ENCODE measurements at places on chromosomes 1 and 21.
A peak's percentile ranks its signal among the peaks of the same experiment; 100 is the strongest.

GRCh38 chr21:41375875-41376274 is 14.0 kb downstream of the MX2 start:
- no peak for DNase-seq

GRCh38 chr1:34262921-34263320 is 86.2 kb downstream of the C1orf94 start:
- DNase-seq, result no peak

DNA sequence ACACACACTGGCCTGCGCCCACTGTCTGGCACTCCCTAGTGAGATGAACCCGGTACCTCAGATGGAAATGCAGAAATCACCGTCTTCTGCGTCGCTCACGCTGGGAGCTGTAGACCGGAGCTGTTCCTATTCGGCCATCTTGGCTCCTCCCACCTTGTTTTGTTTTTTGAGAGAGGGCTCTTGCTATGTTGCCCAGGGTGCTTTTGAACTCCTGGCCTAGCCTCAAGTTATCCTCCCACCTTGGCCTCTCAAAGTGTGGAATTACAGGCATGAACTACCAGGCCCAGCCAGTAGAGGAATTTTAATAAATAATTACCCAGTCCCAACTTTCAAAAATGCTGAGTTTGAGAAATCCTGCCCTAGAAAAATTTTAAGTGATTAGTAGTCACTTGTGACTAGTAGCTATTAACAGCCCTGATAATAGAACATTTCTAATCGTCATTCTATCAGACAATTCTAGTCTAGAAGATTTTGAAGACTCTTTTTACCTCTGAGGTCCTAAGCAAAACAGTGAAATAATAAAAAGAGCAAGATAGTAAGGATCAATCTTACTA is 30.9 kb upstream of the SLC35D1 start:
- no peak for DNase-seq

DNA sequence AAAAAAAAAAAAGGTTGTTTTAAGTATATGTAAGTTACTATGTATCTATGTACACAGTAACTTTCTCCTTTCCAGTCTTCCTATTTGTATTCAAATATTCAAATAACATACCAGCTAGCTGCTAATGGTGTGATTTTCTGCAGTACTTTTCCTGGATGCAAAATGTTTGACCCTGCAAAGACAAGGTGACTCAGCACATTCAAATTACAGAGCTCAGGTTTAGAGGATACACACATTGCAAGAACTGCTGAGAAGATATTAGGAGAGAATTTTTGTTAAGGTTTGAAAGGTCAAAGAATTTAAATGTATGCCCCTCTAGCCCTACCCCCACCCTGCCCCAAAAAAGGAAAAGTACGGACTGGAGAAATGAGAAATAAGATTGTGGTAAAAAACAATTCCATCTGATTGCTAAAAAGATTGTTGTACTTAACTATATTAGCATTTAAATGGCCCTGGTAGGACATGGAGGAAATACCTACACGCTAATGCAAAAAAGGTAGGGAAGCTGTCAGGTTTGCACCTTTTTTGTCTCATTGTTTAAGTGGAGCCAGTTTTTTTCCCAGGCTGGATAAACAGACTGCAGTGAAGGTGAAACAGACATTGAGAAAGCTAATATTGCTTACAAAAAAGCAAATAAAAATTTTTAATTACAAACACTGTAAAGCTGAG is 45.6 kb downstream of the ZNF281 start:
- no peak for DNase-seq

DNA sequence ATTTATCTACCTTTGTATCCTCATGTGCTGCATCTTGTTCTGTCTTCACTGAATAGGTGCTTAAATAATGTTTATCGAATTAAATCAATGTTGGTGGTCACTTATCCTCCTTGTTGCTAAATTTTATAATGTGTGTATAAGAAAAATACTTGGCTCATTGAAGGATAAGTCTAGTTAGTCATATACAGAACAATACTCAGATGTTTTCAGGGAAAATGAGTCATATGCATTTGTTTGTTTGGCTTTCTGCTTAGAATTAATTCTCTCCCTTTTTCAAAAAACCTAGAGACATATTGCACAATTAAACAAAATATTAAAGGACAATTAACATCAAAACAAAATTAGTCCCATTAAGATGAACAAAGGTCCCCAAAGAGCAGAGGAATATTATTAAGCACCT is 89.0 kb downstream of the UBE2U start:
- DNase-seq, result no peak

DNA sequence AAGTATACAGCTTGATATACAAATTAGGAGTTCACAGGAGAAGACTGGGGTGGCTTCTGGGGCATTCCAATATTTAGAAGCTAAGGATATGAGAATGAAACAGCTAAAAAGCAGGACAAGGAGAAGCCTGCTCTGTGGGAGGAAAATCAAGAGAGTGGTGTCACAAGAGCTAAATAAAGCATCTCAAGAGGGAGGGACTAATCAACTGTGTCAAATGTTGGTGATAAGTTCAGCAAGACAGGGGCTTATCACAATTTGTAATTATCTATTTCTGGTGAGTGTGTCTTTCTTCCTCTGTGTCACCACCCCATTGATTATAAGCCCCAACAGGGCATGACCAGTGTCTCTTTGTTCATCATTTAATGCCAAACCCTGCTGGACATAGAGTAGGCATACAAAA is 295.8 kb upstream of the DUSP10 start:
- no peak for DNase-seq

GRCh38 chr1:203342192-203342940 is 8.6 kb downstream of the FMOD start:
- peak; percentile 43 for DNase-seq

- DNase-seq, result no peak
These were observed 88.1 kb upstream of the RUNX3 start for GRCh38 chr1:25018110-25018735.

DNA sequence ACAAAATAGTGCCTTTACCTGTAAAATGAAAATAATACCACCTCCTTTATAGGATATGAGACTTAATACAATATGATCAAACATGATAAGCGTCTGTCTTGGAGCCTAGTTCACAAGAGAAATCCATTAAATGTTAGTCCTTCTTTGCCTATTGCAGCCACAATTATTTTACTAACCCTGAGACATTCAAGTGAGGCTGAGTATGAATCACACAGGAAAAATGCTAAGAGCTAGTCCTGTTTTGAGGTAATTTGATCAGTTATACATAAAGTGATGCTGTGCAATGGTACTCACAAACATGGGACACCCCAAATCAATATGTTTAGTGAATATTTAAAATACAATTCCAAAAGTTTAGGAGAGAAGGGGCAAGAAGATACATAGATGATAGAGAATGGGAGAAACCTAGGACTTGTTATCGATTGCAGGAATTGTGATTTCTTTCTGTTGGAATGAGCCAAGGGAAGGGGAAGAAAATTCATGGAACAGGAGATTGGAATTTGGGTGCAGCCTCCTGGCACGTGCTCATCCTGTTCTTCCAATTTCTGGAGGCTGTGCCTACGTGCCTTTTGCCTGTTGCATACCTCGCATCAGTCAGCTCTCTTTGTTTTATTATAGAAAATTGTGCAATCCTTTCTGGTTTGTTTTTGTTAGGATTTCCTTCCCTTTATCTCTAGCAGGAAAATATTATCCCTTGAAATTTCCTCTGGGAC is 39.9 kb upstream of the BACH1 start:
- no peak for DNase-seq

GRCh38 chr21:34989337-34990151 is 59.6 kb downstream of the RUNX1 start:
- no peak for DNase-seq

DNA sequence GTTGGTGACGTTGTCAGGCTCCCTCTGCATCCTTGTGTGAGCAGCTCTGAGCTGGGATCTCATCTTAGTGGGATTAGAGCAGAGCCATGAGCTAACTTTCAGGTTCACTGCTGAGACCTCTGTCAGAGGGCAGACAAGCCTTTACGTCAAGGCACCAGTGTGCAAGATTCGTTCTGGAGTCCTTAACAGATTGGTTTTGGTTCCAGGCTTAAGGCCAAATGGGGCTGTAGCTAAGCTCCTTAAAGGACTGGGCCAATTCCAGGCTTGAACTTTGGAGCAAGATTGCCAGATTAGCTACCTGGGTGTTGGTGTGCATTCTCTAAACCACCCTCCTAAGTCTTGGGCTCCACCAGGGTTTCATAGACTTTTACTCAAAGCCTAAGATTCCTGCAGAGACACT is 52.6 kb upstream of the PDC start:
- no peak for DNase-seq

GRCh38 chr1:80385650-80386049 is 1379.1 kb upstream of the ADGRL4 start:
- DNase-seq, result no peak

DNA sequence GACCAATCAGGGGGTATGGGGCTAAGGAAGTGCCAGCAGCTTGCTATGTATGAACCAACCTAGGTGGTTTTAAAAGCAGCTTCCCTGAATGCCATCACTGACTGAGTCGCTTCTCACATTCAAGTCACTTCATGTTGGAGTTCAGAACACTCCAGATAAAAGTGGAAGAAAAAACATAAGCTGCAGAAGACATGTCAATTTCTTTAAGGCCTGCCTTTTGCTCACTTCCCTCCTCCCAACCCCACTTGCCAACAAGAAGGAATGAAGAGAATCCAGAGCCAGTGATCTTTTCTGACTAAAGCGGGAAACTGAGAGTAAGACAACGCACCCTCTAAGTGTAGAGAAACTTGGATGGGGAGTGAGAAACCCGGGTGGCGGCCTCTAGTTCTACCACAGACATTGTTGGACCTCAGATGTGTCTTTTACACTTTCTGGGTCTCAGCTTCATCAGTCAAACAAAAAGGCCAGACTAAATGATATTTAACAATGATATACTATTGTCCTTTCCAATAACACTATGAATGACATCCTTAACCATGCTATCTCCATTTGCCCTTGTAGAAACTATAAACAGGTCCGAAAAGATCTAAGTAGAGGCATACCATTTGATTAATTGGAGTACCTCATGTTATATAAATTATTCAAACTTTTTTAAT is 54.1 kb downstream of the LUZP1 start:
- DNase-seq, result no peak

DNA sequence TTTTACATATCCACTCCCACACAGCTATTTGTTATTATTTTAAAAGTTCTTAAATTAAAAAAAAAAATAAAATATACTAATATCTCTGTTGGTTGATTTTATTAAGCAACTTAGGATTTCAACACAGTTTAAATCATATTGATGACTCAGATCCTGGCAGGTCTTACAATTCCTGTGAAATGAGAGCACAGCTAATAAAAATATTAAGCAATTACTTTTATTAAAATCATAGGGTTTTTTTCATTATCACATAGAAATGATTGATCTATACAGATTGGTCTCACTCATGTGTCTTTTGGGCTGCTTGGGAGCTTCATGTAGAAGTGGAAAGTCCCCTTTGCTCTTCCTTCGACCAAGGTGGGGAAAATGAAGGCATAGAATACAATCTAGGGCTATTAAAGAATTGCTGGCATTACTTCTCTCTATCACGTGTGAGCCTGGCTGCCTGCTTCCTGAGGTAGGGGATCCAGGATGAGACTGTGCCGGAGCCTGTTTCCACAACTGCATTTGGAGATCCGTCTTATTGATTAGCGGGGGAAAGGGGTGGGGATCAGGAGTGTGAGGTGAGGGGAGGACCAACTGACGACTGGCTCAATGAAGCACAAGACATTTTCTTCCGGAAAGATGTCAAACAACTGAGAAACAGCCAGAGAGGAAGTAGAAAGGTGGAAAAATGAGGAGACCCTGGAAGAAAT is 858.0 kb downstream of the USP25 start:
- DNase-seq, result peak; percentile 83

GRCh38 chr1:84298328-84298683 is 3.2 kb upstream of the SAMD13 start:
- DNase-seq, result peak; percentile 51

- no peak for DNase-seq
These were observed 66.1 kb upstream of the ADAM30 start for GRCh38 chr1:119962296-119962968.
